NCI-H510A treated with DMSO at 0.1 percent for 48 hours (cell line): ENCODE measurements at places on chromosomes 7 and 10.
A peak's percentile ranks its signal among the peaks of the same experiment; 100 is the strongest.

DNA sequence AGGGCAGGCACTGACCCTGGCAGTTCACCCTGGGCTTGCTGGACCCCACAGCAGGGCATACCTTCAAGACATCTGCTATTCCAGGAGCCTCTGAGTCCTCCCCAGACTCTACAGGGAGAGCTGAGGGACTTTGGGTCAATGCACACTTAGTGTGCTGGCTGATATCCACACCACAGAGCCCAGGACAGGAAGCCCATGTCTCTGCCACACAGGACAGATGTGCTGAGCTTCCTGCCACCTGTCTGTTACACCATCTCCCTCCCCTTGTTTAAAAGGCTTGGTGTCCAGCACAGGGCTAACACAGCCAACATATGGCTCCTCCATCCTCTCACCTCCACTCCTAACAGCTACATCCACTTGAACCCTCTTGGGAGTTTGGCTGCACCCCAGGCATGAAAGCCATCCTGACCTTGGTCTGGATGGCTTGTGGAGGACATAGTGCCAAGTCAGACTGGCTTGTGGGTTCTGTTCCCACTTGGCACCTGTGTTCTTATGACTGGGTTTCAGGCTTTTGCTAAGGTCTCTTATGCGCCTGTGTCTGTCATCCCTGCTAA is 529.8 kb downstream of the GALNT17 start:
- DNase-seq = no peak

DNA sequence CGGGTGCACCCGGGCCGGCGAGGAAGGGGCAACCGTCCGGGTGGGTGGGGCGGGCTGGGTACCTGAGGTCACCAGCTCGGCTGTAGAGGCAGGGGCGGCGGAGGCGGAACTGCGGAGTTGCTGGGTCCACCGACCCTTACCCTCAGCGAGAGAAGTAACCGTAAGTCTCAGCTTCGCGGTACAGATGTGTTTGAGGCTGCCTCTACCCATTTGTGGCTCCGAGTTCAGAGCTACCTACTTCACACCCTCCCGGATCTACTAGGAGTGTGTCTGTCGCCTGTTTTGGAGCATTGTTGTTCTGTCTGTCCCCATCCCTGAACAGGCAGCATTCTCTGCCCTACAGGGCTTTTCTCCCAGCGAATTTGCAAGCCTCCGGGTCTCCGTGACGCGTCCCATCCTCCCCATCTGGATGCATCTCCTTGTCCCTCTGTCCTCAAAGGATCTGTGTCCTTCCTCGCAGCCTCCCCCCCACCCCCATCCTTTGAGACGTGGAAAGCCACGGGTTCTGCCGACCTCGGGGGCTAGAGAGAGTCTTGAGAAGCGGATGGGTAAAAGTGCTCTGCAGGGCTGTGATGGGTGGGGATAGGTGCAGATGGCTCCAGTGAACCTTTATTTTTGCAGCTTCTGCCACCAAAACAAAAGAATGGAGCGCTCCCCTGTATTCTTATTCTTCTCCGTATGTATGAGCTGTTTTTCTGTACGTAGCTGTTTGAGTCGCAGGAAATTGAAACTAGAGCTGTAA is 757 bp downstream of the ANKIB1 start:
- DNase-seq = peak; percentile 17

- DNase-seq = peak; percentile 64
Measured at GRCh38 chr10:48658243-48658974, 26.3 kb upstream of the WDFY4 start.

DNA sequence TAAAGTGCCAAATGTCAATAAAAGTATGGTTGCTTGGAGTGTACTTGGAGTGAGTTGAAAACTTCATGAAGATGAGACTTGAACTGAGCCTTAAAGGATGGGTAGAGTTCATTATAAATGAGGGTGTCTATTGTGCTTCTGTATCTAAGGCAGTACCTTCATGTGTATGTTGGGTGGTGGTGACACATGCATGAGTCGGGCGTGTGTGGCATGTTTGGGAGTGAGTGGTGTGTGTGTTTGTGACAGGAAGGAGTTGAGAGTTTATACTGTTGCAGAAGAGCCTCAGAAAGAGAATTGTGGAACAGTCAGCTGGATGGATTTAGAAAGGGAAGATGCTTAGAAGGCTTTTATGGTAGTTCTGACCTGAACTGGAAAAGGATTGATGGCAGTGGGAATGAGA is 6.0 kb upstream of the ZRANB1 start:
- no peak for DNase-seq

GRCh38 chr10:110498982-110499795 is 1.5 kb downstream of the DUSP5 start:
- no peak for DNase-seq

GRCh38 chr7:51188987-51189386 is 127.6 kb downstream of the COBL start:
- no peak for DNase-seq

- DNase-seq = no peak
Measured at GRCh38 chr7:142506601-142507000, 242.7 kb upstream of the PRSS1 start.

DNA sequence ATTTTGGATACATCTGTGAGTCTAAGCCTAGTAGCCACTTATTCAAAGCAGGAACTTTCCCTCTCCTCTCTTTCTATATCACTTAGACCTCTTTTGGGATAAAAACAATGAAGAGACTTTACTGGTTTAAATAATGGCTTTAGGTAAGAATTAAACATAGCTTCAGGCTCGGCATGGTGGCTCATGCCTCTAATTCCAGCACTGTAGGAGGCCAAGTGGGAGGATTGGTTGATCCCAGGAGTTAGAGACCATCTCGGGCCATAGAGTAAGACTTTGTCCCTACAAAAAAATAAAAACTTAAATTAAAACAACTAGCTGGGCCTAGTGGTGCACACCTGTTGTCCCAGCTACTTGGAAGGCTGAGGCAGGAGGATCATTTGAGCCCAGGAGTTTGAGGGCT is 304.3 kb downstream of the THSD7A start:
- DNase-seq = no peak

GRCh38 chr10:12165999-12166775 is 29.5 kb downstream of the NUDT5 start:
- DNase-seq = no peak

DNA sequence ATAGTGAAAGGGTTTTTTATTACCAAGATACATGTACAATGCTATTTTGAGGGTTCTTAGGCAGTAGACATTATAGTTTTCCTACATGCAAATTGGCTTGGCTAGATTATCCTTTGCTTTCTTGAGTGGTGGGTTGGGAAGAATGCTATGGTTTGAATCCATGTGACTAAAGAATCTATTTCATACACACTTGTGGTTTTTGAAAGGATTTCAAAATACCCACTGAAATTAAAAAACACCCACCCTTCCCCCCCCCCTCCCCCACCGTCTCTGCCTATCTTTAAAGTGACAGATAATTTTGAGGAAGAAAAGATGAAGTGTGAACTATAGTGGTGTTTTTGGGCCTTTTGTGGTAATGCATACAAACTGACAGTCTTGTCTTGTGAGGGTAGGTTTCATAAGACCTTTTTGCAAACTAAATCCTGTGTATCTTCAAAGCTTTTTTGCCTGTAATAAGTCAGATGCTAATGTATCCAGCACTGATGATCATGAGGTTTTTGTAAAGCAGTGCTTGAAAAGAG is 90.9 kb downstream of the TPST1 start:
- DNase-seq = no peak

- DNase-seq = no peak
Measured at GRCh38 chr10:88651101-88651551, 13.1 kb upstream of the LIPF start.

GRCh38 chr10:77873536-77874380 is 52.8 kb downstream of the DLG5 start:
- DNase-seq = peak; percentile 28

DNA sequence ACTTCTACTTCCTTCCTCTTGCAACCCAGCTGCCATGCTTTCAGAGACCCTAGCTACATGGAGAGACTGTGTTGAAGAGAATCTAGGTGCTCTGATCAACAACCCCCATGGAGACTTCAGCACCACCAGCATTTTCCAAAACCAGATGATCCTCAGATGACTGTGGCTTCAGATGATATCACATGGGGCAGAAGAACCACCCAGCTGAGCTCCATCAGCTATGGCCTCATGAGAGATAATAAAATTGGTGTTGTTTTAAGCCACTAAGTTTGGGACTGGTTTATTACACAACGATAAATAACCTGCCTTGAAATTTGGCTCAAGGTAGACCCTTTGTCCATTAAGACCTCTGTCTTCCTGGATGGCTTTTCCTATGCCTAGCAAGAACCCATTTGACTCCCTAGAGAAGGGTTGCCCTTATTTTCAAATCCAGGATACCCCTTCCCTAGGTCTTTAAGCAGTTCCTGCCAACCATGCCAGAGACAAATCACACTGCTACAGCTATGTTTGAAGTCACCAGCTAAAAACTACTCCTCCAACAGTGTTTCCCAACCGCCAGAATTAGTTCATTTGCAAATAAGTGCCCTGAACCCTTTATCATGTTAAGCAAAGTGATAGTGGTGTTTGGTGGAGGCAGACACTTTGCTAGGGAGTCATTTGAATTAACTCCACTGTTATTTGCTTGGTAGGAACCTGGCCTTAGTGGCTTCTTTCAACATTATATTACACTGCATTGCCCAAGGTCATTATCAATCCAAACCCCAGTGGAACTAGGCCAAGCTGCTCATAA is 136.9 kb upstream of the PALS2 start:
- no peak for DNase-seq

DNA sequence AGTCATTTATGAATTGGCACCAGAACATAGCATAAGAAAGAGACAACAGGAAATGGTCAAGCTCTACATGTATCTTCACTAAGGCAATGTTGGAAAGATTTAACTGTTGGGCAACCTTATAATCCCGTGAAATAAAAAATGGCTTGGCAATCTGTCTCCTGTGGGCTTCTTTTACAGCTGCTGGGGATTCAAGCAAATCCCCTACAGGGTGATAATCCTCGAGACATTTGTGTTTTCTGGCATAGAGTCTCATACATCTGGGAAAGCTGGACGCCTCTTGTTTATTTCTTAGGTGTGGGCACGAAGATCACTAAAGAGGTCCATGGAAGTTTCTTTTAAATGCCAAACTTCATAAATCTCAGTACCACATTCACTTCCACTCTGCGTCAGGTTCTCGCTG is 82.2 kb upstream of the GPR141 start:
- DNase-seq = no peak

DNA sequence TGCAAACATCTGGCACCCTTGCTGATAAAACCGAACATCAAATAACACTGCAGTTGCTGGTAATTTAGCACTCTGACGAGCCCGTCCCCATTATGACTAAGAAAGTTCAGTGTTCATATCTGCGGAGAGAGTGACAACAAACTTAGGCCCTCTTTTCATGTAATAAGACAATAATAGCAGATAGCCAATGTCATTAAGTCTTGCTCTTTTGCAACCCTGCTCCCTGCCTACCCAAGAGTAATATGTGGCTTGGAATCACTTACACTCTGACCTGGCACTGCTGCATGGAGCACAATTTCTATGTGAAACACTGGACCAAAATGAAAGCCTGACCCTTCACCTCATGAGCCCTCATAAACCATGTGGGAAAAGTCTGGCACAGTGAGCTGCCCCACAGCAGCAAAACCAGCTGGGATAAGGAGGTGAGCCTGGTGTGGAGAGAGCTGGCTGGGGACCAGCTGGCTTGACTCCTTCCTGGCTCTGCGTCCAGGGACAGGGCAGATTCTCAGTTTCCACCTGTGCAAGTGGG is 86.5 kb downstream of the HIPK2 start:
- no peak for DNase-seq

DNA sequence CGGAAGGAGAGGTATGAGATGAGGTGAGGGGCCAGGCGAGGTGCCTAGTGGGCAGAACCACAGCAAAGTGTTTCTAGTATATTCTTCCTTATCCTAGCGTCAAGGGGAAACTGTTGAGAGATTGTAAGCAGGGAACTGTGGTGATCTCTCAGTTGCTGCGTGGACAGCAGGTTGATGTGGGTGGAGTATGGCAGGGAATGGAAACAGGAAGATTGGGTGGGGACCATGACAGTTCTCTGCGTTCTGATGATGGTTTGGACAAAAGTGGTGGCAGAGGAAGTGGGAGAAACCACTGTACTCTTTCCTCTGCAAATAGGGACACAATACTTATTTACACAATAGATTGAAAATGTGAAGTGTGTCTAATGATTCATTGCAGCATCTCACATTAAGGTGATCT is 191.5 kb upstream of the GRB10 start:
- DNase-seq = no peak

- no peak for DNase-seq
Measured at GRCh38 chr10:61076572-61077114, 132.7 kb upstream of the RHOBTB1 start.

DNA sequence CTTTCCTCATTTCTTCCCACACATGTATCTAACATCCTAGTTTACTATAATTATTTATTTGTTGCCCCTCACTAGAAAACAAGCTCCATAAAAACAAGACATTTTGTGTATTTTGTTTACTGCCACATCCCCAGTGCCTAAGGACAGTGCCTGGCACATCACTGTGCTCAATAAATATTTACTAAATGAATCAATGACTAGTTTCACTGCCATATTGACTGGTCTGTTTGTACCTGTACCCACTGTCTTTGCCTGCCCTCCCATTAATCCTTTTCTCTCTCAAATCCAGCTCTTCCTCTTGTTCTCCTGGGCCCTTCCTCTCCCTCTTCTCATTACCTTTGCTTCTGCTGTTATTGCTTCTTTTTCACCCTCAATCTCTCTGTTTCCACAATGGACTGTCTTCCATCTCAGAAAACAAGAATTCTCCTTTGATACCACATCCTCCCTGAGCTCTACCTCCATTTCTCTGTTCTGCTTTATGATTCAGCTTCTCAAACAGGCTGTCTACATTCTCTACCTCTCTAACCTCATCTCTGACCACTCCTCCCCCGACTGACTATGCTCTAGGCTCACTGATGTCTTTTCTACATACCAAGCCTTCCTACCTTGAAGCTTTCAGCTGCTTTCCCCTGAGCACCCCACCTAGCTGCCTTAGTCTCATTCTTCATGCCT is 8.3 kb upstream of the FAM133B start:
- DNase-seq = no peak

DNA sequence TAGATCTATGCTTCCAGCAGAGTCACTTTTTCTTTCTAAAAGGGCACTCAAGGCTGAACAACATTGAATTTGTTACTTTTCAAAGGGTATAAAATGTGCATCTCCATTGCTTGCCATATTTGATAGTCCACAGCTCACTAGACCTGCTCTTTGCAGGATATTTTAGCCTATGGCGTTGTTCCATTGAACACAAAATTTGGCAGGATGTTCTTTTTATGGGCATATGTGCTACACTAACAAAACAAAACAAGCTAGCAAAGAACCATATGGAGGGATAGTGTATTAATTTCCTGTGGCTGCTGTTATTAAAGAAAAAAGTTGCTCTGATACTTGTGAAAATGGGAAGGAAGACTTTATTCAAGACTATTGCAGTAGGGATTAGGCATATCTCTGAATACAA is 828.7 kb downstream of the TYW1 start:
- no peak for DNase-seq
